ENCODE measurements at places on chromosomes 5 and 9.
A peak's percentile ranks its signal among the peaks of the same experiment; 100 is the strongest.

DNA sequence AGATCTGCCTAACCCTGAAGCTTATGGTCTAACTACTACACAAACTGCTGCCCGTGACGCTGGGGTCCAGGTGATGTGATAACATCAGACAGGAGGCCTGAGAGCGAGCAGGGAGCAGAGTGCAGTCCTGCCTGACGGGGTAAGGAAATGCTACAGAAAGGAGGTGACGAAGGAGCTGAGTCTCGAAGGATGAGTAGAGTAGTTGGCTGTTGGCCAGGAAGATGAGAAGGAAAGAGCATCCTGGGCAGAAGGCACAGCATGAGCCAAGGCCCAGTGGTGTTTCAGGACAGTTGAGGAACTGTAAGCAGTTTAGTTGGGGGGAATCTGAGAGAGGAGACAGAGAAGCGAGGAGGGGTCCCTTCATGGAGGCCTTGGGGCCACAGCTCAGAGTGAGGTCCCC is 136.0 kb upstream of the TBC1D2 start:
- H3K36me3 ChIP-seq, result no peaks in the 10 kb centered on the region
- H3K27me3 ChIP-seq, result peaks cover 10% of the 10 kb centered on the region
- no peak overlapping the region for H3K4me3 ChIP-seq
- no peak for ATAC-seq

GRCh38 chr5:171116719-171117118 is 192.3 kb upstream of the TLX3 start:
- no peaks in the 10 kb centered on the region for H3K36me3 ChIP-seq
- no peaks in the 10 kb centered on the region for H3K4me1 ChIP-seq
- H3K27me3 ChIP-seq, result no peaks in the 10 kb centered on the region

GRCh38 chr5:154112255-154112654 is 73.5 kb downstream of the MFAP3 start:
- H3K4me1 ChIP-seq, result no peaks in the 10 kb centered on the region
- H3K4me3 ChIP-seq, result no peak overlapping the region
- H3K27ac ChIP-seq, result no peak overlapping the region
- peaks cover 3% of the 10 kb centered on the region for H3K27me3 ChIP-seq
- H3K36me3 ChIP-seq, result no peaks in the 10 kb centered on the region

- H3K4me1 ChIP-seq, result no peaks in the 10 kb centered on the region
- no peak for ATAC-seq
- peaks cover 27% of the 10 kb centered on the region for H3K27me3 ChIP-seq
- no peak overlapping the region for H3K27ac ChIP-seq
- peaks cover 8% of the 10 kb centered on the region for H3K36me3 ChIP-seq
Measured at GRCh38 chr9:68762570-68762969, 57.5 kb downstream of the PIP5K1B start.

DNA sequence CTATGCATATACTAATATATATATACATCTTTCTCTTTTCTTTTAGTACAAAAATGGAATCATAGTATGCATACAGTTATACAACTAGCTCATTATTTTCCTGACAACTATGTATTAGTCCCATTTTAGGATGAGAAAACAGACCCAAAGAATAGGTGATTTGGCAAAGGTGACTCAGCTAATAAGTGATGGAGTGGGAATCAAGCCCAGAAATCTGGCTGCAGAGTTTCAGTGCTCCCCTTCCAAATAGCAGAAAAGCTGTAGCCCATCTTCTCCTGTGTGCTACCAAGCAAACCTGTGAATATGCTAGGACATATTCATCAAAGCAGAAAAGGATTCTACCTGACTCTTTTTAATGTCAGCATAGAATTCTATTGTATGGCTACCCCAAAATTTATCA is 114.7 kb downstream of the ARL15 start:
- H3K27ac ChIP-seq, result no peak overlapping the region
- no peaks in the 10 kb centered on the region for H3K27me3 ChIP-seq
- H3K4me3 ChIP-seq, result no peak overlapping the region
- no peaks in the 10 kb centered on the region for H3K36me3 ChIP-seq
- ATAC-seq, result no peak

DNA sequence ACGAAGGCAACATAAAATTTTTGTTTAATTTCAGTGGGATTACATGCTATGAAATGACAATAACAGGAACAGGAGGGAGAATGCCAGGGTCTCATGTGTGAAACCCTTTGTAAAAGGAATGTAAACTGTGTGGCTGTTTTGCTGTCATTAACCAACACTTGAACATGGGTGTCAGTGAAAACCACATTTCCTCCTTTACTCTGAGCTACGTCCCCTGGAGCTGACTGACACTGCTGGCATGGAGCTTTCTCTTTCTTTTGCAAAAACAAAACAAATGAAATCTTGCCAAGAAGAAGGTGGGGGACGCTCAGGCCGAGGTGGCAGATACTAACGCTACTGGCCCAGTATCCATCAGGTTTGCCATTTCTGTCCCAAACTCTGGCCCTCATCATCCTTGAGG is 121.4 kb downstream of the DMRT2 start:
- no peaks in the 10 kb centered on the region for H3K4me1 ChIP-seq
- H3K4me3 ChIP-seq, result no peak overlapping the region
- H3K36me3 ChIP-seq, result no peaks in the 10 kb centered on the region
- no peak overlapping the region for H3K27ac ChIP-seq
- ATAC-seq, result no peak

DNA sequence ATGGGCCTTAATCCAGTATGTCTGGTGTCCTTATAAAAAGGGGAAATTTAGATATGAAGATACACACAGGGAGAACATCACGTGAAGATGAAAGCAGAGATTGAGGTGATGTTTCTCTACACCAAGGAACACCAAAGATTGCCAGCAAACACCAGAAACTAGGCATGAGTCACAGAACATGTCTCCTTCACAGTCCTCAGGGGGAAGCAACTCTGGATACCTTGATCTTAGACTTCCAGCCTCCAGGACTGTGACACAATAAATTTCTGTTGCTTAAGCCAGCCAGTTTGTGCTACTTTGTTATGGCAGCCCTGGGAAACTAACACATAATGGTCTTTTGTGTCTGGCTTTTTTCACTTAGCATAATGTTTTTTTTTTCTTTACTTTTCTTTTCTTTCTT is 41.2 kb upstream of the STRBP start:
- H3K4me1 ChIP-seq, result peaks cover 10% of the 10 kb centered on the region
- no peaks in the 10 kb centered on the region for H3K27me3 ChIP-seq
- no peak overlapping the region for H3K4me3 ChIP-seq
- H3K27ac ChIP-seq, result no peak overlapping the region
- no peak for ATAC-seq

DNA sequence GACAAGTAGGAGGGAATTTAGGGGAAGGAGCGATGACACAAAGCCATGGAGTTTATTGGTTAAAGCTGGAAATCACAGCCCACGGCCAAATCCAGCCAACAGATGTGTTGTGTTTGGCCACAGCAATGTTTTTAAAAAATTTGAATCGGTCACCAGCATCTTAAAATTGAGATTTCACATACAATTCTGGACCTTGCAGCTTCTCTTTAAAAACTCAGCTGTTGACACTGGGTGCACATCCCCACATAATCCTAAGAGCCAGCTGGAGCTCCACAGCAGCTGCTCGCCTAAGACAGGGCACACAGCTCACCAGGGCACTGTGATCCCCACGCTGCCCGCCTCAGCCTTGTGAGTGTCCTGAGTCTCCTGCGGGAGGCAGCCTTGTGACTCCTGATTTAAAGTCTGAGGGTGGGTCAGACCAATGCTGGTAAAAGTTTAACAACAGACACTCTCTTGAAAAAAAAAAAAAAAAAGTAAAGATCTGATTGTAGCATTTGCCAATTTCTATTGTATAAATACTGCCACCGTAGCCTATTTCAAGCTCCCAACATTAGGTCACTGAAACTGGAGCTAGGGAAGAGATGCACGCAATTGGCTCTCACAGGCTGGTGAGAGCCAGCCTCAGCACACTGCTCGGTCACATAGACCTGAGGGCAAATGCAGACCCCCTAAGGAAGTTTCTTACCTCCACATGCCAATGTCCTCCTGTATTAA is 124.8 kb downstream of the HSD17B3 start:
- no peaks in the 10 kb centered on the region for H3K36me3 ChIP-seq
- no peaks in the 10 kb centered on the region for H3K4me1 ChIP-seq
- H3K27me3 ChIP-seq, result peaks cover 26% of the 10 kb centered on the region
- no peak overlapping the region for H3K27ac ChIP-seq

DNA sequence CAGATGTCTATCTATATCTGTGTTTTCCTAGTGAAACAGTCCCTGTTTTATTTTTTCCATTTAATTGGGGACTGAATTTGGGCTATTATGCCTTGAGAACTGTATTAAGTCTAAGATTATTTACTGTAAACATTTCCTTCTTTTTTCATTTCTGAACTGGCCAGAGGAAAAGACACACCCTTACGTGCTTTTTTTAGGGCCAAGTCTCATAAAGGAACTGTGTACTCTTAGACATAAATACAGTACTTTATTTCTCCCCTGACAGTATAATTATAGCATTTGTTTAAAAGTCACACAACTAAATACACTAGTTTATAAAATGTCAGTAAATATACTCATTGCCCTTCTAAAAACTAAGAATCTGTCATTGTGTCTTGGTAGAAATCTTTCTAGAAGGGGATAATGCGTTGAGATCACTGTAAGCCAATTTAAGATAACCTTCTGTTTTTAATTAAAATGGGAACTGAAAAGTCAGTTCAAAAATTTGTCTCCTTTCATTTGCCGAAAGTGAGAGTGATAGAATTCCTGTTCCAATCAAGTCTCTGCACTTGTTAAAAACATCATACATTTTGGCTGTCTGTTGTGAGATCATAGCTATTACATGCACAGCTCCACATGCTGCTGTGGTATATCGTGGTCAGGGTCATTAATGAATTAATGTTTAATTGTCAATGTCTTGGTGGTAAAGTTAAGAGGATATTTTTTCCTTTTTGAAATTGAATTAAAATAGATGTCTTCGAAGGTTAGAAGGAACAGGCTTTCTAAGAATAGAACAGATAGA is 132.1 kb downstream of the FOCAD start:
- no peaks in the 10 kb centered on the region for H3K4me1 ChIP-seq
- H3K27ac ChIP-seq, result no peak overlapping the region
- H3K4me3 ChIP-seq, result no peak overlapping the region
- H3K27me3 ChIP-seq, result no peaks in the 10 kb centered on the region
- no peaks in the 10 kb centered on the region for H3K36me3 ChIP-seq

DNA sequence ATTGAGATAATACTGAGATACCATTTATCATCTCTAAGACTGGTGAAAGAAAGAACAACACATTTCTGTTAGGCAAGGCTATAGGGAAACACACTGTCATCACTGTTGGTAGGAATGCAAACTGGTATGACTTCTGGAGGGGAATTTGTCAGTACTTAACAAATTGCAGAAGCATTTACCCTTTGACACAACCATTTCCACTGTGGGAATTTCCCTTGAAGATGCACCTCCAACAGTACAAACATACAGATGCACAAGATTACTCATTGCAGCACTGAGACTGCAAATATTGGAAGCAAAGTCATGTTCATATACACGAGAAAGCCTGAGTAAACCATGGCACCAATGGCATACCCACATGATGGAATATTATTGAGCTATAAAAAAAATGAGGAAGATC is 17.6 kb downstream of the GM2A start:
- no peak overlapping the region for H3K27ac ChIP-seq
- H3K36me3 ChIP-seq, result peaks cover 34% of the 10 kb centered on the region
- ATAC-seq, result peak; percentile 96
- H3K4me1 ChIP-seq, result no peaks in the 10 kb centered on the region
- no peaks in the 10 kb centered on the region for H3K27me3 ChIP-seq

GRCh38 chr9:126754436-126755316 is 50.2 kb upstream of the ZBTB43 start:
- H3K4me1 ChIP-seq, result no peaks in the 10 kb centered on the region
- H3K4me3 ChIP-seq, result no peak overlapping the region
- ATAC-seq, result no peak
- no peak overlapping the region for H3K27ac ChIP-seq

GRCh38 chr5:51227963-51228470 is 155.2 kb upstream of the ISL1 start:
- no peaks in the 10 kb centered on the region for H3K27me3 ChIP-seq
- no peak overlapping the region for H3K27ac ChIP-seq
- H3K4me3 ChIP-seq, result no peak overlapping the region
- H3K4me1 ChIP-seq, result no peaks in the 10 kb centered on the region
- H3K36me3 ChIP-seq, result no peaks in the 10 kb centered on the region
- ATAC-seq, result no peak

DNA sequence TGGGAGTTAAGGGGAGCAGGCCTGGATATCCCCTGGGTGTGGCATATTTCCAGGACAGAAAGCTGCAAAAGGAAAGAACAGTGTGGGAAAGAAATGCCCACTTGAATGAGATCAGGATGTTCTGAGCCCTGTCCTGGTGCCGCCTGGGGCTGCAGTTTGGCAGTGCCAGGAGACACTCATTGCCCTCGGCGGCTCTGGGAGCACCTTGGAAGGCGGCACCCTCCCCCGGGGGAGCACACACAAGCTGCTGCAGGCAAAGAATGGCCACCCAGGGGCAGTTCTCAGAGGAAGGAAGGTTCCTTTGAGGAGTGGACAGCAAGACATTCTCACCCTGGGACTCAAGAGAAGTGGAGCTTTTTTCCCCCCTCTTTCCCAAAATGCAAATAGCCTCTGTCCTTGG is 305.3 kb downstream of the NTRK2 start:
- H3K36me3 ChIP-seq, result no peaks in the 10 kb centered on the region
- H3K4me3 ChIP-seq, result no peak overlapping the region
- H3K4me1 ChIP-seq, result no peaks in the 10 kb centered on the region

DNA sequence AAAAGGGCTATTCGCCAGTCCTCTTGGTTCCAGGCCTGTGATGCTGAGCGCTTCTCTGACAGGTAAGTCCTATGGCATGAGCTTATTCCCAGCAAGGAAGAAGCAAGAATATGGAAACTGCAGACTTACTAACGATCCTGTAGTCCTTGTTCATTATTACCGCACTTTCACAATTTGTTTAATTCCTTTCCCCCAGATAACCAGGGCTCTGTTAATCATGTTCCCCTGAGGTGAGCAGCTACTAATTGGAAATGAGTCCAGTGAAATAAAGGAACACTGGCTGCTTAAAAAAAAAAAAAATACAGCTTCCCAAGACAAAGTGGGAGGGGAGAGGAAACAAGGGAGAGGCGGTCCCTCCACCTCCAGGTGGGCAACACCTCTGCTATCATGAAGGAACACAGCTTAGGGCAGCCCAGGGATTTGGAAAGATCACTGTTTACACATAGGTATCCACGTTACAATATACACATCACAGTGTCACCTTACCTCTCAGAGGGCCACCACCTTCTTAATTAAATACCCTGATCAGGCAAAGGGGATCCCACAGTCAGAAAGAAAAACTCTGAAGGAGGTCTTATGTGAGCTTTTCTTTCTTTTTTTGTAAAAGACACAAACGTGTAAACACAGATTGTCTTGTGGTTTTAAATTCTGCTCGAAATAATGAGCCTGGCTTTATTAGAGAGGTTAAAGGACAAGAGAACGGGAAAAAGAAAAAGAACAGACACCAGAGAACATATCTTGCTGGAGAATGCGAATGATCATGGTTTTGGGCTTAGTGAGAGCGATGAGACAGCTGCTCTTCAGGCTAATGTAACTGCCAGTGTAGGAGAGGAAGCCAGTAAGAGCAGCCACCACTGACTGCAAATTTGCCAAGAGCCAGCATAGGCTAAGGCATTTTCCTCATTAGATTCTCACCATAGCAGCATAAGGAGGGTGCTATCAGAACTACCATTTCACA is 258.6 kb downstream of the CRB2 start:
- H3K27ac ChIP-seq, result no peak overlapping the region
- no peaks in the 10 kb centered on the region for H3K36me3 ChIP-seq
- H3K4me3 ChIP-seq, result no peak overlapping the region
- no peaks in the 10 kb centered on the region for H3K27me3 ChIP-seq
- peaks cover 3% of the 10 kb centered on the region for H3K4me1 ChIP-seq

GRCh38 chr5:91031402-91031752 is 351.7 kb downstream of the ARRDC3 start:
- no peak for ATAC-seq
- no peak overlapping the region for H3K4me3 ChIP-seq
- H3K4me1 ChIP-seq, result no peaks in the 10 kb centered on the region
- H3K27ac ChIP-seq, result no peak overlapping the region
- no peaks in the 10 kb centered on the region for H3K36me3 ChIP-seq

Measured in activated T-helper 17 cell treated with anti-CD3 and anti-CD28 coated beads, Interleukin-2, amount 50 U/mL, for 72 hours (primary cell).